NCI-H1105 (cell line): ENCODE measurements at places on chromosomes 2 and 18.

- no peak for DNase-seq
Observed at GRCh38 chr2:57333221-57333620, 713.4 kb upstream of the VRK2 start.

DNA sequence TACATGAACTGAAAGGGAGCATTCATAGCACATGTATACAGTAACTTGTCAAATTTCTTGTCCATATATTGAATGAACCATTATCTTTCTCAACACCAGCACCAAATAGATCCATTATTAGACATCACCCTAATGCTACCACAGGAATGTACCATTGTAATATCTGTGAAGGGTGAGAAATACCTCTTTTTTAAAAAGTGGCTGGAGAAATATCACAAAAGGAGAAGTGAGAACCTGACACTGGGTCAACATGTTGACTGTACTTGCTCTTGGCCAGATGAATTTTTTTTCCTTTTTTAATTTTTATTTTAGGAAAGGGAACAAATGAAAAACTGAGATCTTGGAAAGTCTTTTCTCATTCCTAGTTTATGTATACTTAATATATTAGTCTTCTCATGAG is 63.5 kb downstream of the CAVIN2 start:
- DNase-seq: no peak

- DNase-seq: no peak
Observed at GRCh38 chr2:134800341-134800740, 38.1 kb upstream of the ACMSD start.

DNA sequence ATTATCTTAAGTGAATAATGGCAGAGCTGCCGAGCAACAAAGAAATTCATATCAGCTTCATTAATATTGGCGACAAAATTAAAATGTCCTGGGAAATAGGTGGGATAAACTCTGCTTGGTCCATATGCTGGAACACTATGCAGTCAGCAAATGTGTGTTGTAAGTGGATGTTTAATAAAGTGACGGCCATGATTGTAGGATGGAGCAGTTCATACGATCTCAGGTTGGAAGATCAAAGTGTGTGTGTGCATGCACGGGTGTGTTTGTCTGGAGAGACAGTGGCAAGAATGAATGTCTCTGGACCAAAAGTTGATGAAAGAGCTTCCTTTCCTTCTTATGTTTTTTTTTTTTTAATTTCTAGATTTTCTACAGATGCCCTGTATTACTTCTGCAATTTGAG is 14.8 kb downstream of the TWIST2 start:
- no peak for DNase-seq

- DNase-seq: no peak
Observed at GRCh38 chr2:188430705-188431104, 139.0 kb downstream of the GULP1 start.

DNA sequence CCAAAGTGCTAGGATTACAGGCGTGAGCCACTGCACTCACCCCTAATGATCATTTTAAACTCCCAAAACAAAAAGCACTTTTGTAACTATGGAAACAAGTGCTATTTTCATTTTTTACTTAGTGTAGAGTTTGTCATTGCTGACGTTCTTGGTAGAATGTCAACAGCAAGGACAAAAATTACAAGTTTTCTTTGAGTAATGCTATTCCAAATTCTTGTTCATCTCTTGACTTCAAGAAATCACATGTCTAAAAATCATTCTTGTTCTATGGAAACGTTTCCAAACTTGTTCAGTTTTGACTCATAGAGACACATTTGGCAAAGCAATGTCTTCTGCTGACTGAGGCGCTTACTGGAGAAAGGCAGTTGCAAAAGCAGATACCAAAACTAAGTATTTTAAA is 82.6 kb downstream of the MBP start:
- DNase-seq: no peak

DNA sequence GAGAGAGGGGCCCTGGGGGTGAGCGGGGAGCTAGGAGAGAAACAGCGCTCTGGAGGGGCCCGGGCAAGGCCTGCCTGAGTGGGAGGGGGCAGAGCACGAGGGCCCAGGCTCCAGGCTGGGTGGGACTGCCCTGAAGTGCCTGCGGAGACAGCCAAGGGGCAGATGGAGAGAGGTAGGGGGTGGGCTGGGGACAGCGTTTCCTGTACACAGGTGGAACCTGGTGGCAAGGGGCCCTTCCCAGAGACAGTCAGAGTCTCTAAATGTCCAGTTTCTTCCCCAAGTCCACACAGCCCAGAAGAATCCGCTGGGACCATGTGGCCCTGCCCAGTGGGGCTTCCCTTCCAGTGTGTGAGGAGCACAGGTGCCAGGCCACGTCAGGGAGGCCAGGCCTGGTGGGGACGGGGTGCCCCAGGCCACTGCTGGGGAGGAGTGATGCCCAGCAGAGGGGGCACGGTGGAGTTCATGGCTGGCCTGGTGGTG is 1.7 kb upstream of the GPR35 start:
- no peak for DNase-seq

DNA sequence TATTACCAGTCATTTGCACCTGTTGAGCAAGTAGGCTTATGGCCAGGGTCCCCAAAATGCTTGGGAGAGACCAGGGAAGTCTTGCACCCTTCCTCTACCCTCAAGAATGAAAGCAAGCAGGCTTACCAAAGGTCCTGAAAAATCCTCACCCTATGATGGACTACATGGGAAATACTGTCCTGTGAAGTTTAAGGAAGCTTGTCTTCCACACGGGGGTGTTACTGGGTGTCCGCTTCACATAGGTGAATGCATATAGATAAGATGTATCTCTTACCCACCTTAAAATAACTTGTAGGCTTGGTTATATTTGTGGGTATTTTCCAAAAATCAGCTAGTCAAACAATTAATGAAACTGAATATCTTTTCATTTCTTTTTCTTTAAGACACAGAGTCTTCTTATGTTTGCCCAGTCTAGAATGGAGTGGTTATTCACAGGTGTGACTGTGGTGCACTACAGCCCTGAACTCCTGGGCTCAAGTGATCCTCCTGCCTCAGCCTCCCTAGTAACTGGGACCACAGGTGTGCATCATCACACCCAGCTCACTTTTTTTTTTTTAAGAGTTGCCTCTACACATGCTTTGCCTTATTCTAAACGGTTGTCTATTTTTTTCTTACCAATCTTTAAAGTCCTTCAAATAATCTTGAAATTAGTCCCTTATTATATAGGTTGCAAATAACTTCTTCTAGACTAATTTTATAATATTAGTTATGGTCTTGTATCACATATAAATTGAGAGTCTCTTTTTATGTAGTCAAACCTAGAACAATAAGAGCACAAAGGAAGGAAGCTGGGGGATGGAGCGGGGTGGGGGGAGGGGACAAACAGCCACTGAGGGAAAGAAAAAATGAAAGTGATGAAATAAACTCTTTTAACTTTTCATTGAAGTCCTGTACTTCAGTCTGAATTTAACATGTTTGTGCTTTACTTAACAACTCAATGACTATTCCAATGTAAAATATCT is 49.0 kb downstream of the CERKL start:
- no peak for DNase-seq

DNA sequence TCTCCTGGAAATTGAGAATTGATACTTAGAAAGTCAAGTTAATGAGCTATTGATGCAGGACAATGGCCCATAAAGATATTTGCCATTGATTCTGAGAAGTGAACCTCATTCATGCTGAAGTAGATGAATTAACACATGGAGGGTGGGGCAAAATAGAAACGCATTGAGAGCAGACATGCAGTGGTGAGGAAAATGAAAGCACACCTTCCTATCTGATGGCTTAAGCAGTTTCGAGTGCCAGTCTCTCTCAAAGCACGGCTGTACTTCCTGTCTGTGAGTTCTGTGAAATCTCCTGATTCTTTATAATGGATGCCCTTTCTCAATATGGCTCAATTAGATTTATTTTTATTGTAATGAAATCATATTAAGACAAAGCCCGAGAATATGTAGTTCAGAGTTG is 247.0 kb downstream of the TMX3 start:
- DNase-seq: no peak
